ENCODE measurements at places on chromosomes 1 and 21.

DNA sequence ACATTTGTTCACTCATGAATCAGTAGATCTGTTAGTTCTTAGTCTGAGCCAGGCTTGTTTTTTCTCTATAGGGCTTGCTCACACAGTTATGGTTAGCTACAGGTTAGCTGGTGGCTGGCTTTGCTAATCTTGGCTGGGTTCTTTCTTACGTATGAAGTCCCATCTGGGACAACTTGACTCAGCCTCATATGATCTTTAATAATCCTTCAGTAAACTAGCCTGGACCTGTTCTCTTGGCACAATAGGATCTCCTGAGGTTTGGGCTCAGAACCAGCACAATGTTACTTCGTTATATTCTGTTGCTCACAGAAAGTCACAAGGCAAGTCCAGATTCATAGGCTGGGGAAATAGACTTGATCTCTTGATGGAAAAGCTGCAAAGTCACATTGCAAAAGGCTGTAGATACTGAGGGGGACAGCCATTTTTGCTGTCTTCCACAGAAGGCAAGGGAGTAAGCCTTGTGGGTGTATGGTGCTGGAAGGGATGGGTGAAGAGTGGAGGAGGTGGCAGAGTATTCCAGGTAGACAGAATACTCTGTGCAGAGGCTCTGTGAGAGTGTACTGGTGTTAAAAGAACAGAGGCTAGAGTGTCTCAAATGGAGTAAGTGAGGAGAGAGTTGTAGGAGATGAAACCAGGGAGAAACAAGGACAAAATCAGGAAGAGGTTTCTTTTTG lies 24.4 kb downstream of the EFCAB7 start:
- DNase-seq: peak; percentile 11

DNA sequence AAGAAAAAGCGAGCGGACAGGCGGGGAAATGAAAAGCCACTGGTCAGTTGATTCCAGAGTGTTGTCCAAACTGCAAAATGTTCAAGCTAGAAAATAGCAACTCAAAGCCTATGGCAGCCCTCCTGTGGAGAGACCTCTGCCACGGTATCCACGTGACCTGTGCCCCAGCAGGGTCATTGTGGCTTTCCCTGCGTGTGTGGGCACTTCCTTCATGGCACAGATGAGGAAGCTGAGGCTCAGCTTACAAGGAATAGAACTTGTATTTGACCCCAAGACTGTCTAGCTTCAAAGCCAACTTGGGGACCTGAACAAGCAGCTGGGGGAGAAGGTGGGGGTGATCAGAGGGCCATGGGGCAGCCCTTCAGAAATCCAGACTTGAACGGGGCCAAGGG lies 15.6 kb upstream of the PLEKHG5 start:
- no peak for DNase-seq

- no peak for DNase-seq
These were observed 49.3 kb downstream of the GNB1 start for GRCh38 chr1:1841575-1841995.

GRCh38 chr1:232893481-232894313 lies 56.7 kb upstream of the NTPCR start:
- DNase-seq: no peak

DNA sequence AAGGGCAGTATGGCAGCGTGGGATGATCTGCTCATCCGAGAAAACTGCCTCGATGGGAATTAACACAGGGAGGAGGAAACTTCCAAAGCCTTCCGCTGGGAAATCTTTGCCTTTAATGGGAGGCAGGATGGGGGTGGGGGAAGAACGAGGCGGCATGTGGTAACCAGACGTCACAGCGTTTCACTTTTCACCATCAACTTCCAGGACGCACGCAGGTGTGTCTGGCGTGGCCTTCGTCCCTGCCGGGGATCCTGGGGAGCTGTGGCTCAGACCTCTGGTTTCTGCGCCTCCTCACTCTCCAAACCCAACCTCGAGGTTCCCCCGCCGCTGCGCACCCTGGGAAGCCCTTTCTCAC lies 282 bp downstream of the RSPH1 start:
- DNase-seq: peak; percentile 56

DNA sequence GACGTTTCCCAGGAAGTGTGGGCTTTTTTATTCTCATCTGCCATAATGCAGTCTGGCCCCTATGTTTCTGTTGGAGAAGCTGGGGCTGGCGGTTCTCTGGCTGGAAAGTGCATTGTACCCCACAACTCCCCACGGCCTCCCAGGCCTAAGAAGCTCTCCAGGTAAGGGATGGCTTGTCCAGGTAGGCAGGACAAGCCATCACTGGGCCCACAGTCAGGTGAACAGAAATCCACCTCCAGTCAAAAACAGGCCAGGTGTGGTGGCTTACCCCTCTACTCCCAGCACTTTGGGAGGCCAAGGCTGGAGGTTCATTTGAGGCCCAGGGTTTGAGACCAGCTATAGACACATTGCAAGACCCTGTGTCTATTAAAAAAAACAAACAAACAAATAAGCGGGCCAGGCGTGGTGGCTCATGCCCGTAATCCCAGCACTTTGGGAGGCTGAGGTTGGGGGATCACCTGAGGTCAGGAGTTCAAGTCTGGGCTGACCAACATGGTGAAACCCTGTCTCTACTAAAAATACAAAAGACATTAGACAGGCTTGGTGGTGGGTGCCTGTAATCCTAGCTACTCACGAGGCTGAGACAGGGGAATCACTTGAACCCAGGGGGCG lies 3.1 kb upstream of the WNT9A start:
- no peak for DNase-seq

DNA sequence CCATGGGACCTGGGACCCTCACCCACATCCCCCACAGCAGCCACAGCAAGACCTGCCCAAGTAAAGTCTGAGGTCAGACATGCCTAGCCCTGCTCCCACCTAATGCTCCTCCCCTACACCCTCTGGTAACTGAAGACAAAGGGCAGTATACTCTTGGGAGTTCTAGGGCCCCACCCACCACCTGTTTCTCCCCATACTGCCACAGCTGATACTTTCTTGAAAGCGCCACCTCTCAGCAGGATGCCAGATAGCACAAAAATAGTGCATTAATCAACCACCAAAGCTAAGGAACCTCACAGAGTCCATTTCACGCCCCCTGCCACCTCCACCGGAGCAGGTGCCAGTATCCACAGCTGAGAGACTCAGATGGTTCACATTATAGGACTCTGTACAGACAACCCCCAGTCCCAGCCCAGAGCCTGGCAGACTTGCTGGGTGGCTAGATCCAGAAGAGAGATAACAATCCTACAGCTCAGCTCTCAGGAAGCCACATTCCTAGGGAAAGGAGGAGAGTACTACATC lies 238.1 kb downstream of the LRRC40 start:
- DNase-seq: no peak

Measured in WERI-Rb-1 (cell line).